Kasumi-1 (cell line): ENCODE measurements at places on chromosomes 4 and X.

- DNase-seq = no peak
Measured at GRCh38 chr4:112370466-112370865, 73.3 kb downstream of the ALPK1 start.

- no peak for DNase-seq
Measured at GRCh38 chrX:154313147-154313546, 17.6 kb downstream of the TKTL1 start.

DNA sequence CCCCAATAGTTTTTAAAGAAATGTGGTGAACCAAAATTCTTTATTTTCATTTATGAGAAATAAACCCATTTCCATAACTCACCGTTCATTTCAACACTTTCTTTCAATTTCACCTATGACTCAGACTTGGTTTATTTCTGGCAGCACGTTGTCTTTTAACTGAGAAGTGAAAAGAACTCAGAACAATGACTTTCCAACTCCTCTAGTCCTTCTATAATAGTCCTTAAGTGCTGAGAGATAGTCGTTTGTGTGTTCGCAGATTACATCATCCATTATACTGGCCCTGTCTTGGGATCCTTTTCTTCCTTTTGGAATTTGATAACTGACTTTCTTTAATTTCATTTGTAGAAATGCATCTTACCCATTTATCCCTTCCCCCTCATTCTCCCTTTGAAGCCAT lies 113.6 kb downstream of the GLUD2 start:
- no peak for DNase-seq

DNA sequence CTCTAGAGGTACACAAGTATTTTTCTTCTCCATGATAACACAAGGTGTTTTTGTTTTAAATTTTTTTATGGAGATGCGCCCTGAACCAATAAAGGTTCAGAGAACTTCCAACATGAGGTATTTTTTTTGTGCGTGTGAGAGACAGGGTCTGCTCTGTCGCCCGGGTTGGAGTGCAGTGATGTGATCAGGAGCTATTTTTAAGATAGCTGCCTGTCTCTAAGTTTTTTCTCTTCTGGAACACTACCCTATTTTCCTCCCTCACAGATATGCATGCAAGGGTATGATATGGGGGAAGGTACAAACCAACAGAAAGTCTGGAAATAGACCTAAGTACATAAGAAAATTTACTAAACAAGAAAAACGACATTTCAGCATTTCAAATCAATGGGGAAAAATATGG lies 3.0 kb downstream of the GCNA start:
- DNase-seq = no peak

DNA sequence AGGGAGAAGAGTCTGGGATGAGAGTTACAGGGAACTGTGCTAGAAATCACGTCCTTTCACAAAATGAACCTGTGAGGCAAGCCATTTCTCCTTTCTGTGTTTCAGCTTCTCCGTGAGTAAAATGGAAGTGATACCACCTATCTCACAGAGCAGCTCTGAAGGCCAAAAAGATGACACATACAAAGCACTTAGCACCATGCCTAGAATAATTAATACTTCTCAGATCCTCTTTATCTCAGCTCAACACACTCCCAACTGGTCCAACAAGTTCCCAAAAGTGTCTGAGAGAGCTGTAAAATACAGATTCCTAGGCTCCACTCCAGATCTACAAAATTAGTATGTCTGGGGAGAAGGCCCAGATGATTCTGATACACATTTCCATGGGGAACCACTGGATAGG lies 38.3 kb downstream of the LHFPL1 start:
- DNase-seq = no peak
